ENCODE measurements at places on chromosomes 16 and 17. TPM values are rescaled to one million over a fixed set of nuclear protein-coding genes. Genes with fewer than 3 reads are reported as not detected.

DNA sequence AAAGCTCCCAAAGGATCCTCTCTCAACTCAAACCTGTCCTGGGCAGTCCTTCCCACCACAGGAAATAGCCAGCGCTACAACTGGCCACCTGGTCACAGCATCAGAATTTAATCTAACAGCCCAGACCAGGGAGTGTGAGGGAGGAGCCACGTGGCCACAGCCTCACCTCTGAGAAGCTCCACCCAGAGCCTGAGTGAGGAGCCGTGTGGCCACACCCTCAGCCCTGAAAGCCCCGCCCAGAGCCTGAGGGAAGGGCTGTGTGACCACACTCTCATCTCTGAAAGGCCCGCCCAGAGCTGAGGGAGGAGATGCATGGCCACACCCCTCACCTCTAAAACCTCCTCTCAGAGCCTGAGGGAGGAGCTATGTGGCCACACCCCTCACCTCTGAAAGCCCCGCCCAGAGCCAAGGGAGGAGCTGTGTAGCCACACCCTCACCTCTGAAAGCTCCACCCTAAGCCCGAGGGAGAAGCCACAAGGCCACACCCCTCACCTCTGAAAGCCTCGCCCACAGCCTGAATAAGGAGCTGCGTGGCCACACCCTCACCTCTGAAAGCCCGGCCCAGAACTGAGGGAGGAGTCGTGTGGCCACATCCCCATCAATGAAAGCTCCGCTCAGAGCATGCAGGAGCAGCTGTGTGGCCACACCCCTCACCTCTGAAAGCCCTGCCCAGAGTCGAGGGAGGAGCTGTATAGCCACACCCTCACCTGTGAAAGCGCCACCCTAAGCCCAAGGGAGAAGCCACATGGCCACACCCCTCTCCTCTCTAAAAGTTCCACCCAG, 28.6 kb downstream of the SLC38A8 start:
- DNase-seq = peak; percentile 80

DNA sequence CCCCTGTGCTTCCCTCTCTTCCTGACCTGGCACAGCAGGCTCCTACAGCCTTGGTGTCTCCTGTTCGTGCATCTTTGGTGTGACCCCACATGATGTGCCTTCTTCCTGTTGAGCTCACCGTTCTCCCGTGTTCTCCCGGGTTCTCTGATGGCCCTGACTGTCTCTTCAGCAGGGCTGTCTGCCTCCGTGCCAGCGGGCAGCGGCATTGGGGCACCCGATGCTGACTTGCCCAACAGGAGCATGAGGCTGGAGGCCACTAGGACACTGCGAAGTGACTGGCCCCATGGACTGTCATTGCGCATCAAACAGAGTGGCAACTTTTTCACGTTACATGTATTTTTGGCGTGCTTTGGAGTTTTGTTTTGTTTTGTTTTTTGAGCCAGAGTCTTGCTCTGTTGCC, 22.4 kb downstream of the CRAMP1 start:
- no peak for DNase-seq

DNA sequence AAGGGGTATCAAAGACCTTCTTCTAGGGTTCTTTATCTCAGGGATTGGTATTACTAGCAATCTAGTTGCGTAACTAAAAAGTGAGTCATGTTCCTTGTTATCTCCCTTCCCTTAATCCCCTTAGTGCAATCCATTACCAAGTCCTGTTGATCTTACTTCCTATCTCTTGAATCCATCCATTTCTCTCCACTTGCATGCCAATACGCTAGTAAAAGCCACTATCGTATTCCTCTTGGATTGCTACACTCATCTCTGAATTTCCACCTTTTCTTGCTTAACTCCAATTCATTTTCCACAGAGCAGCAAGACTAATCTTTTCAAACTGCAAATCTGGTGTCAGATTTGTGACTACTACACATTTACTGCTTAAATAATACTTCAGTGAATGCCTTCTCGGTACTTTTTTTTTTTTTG, 1.8 kb upstream of the ADAT1 start:
- peak; percentile 18 for DNase-seq

- DNase-seq = no peak
Observed at GRCh38 chr16:86038926-86039310, 140.0 kb downstream of the IRF8 start.

GRCh38 chr16:72094266-72094610, 591 bp downstream of the DHX38 start:
- no peak for DNase-seq

GRCh38 chr17:77146882-77147281, 6.1 kb downstream of the SEC14L1 start:
- no peak for DNase-seq

GRCh38 chr17:82568997-82569393, 49.5 kb downstream of the FOXK2 start:
- DNase-seq = no peak

- DNase-seq = peak; percentile 31
Observed at GRCh38 chr16:20348365-20349185, 3.9 kb downstream of the UMOD start.

DNA sequence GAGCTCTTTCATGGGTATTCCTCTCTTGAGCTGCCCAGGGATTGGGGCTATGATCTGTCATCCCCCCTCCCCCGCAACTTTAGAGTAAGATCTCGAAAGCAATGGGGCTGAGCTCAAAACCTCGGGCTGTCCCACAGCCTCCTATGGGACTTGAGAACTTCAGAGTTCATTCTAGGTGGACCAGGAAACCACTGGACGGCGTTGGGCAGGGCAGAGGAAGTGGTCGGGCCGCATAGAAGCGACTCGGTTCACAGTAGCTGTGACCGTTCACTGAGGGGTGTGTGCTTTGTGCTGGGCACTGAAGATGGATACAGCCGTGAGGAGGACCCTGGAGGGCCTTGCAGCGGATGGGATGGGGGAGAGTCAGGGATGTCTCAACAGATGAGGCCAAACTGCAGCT, 292.0 kb downstream of the CPPED1 start:
- DNase-seq = no peak

DNA sequence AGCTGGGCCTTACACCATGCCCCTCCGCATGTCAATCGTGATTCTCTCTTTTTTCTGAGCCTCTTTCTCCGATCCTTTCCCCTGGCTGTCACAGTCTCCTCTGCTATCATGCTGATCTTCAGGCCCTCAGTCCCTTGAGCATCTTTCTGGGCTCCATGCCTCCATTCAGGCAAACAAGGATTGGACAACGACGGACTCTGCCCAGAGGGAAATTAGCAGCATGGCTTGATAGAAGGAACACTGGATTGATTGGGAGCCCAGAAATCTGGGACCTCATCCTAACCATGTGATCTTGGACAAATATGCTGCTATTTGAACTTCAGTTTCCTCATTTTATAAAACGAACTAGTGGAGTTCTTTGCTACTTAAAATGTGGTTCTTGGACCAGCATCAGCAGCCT, 19.6 kb upstream of the PHF12 start:
- DNase-seq = no peak

The IQCK gene
- total RNA-seq = 18.6 TPM

The RILP gene
- 40.7 TPM for total RNA-seq

The WNT9B gene
- 0.06 TPM for total RNA-seq

The CCL17 gene
- not detected for total RNA-seq

The KRT25 gene
- not detected for total RNA-seq

The DNAAF8 gene
- 0.74 TPM for total RNA-seq

All from Daoy (cell line).